ENCODE measurements at places on chromosomes 3 and 15. TPM values are rescaled to one million over a fixed set of nuclear protein-coding genes. Genes with fewer than 3 reads are reported as not detected.

FOXB1 gene
- total RNA-seq, result not detected

DNA sequence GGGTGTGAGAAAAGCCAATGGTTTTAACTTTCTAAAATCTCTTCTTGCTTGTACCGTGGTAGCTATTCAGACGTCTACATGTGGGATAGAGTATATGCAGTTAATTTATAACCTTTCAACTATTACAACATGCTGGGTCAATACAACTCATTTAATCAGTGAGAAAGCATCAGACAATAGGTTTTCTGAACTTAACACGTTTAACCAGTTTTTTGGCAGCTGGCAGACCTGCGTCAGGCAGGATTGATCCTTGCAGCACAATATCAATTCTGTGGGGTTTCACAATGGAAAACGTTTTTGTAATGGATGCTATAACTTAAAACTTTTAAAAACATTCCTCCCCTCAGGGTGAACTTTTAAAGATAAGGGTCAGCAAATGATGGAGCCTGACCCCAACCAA is 6.5 kb downstream of the GNB5 start:
- no peak for DNase-seq

GRCh38 chr3:142180761-142181362 is 31.5 kb upstream of the TFDP2 start:
- peak; percentile 40 for DNase-seq

DNA sequence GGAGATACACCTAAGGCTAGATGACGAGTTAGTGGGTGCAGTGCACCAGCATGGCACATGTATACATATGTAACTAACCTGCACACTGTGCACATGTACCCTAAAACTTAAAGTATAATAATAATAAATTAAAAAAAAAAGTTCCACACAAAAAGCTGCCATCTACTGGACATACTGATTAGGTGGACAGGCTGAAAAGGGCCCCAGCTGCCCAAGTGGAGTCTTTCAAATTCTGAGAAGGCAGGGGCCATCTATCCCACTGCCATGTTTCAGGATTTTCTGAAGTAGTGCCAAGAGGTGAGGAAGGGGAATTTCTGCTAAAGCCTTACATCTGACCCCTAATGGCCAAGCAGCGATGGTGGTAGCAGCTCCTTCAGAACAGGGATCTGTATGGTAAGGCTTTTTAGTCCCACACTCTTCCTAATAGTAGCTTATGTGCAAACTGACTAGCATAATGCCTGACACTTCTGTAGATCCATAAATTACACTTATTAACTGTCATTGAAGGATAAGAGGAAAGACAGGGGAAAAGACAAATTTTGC is 7.7 kb downstream of the FSTL1 start:
- DNase-seq, result peak; percentile 22

GRCh38 chr3:185332026-185332735 is 30.8 kb upstream of the MAP3K13 start:
- DNase-seq, result peak; percentile 61

GRCh38 chr3:34475851-34476250 is 677.4 kb downstream of the PDCD6IP start:
- DNase-seq, result no peak

DNA sequence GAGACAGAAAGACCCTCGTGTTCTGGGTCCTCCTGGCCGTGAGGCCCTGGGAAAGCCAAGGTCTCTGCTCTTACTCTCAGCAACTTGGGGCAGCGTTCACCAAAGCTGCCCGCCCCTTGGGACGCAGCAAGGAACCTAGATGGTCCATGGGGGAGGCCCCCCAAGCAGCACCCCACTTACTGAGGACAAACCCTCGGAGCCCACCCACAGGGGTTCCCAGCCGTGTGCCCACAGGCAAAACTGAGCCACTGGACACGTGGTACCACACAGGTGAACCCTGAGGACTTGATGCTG is 166.2 kb upstream of the IQSEC1 start:
- no peak for DNase-seq

DNA sequence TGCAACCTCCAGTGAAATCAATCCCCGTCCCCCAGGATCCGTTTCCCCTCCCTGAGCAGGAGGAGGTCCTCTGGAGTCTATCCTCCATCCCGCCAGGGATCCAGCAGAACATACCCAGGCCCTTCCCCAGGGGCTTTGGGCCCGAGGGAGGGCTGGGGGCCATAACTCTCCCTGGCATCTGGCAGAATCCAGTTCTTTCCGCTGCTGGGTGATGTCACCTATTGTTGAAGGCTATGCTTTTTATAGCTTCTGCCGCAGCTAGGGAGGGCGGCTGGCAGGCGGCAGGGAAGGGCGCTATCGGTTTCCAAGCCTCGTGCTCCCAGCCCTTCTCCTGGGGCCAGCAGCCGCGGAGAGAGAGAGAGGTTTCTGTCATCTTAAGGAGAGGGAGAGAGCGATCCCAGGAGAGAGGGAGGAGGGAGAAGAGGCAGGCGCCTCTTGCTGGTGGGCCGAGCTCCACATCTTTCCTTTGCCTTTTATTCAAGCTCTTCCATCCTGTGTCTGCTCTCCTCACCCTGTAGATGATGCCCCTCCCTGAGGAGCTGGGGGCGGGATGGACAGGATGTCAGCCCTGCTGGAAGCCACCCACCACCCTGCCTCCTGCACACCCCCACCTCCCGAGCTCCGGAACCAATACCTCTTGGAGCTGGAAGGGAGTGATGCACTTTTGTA is 120.1 kb downstream of the ANP32A start:
- peak; percentile 50 for DNase-seq

- no peak for DNase-seq
Observed at GRCh38 chr3:172376881-172377280, 71.4 kb downstream of the GHSR start.

SERPINI2 gene
- total RNA-seq, result not detected

GRCh38 chr3:191175102-191175501 is 23.9 kb upstream of the OSTN start:
- DNase-seq, result no peak

DNA sequence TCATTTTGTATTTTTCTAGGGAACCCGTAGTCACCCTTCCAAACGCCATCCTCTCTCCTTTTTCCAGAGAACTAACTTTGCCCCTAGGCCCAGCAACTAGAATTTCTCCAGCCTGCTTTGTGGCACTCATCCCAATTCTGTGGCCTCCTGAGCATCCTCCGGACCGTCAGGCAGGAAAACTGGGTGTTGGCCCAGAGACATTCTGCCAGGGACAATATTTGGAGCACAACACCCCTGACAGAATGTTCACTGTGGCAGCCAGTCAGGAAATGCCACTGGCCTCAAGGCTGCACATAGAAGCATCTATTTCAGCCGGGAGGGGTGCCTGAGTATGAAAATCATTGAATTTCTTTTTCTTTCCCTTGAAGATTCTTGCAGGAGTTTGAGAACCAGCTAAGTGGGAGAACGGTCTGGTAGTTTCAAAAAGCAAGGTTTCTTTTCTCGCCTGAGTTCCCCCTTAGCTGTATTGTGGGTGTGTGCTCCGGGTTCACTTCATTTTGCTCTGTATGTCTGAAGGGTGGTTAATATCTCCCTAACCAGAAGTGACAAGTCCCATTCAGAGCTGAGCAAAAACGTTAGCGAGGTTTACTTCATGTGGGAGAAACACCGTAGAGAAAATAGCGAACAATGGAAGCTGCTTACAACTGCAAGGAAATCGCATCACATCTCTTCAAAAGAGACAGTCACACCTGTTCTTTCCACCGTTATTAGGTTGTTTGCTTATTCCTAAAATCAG is 108.1 kb upstream of the TPM1 start:
- DNase-seq, result no peak

GRCh38 chr3:29454161-29454611 is 173.3 kb downstream of the RBMS3 start:
- no peak for DNase-seq

MKRN2OS gene
- total RNA-seq, result not detected

DNA sequence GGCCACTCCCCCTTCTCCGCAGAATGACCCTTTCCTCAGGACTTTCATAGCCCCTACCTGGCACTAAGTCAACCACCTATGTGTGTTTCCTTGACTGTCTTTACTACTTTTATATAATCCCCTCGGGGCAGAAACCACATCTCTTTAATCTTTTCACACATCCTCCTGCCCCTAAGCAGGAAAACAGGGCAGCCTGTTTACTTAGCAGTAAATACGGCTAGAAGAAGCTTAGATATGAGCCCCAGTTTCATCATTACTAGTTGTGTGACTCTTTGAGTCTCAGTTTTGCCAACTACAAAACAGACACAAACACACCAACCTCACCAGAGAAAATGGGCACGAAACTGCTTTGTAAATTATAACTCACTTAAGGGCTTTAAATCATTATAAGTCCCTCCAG is 98.3 kb downstream of the CYP19A1 start:
- no peak for DNase-seq

GRCh38 chr15:63462088-63462487 is 42.3 kb upstream of the USP3 start:
- no peak for DNase-seq

DNA sequence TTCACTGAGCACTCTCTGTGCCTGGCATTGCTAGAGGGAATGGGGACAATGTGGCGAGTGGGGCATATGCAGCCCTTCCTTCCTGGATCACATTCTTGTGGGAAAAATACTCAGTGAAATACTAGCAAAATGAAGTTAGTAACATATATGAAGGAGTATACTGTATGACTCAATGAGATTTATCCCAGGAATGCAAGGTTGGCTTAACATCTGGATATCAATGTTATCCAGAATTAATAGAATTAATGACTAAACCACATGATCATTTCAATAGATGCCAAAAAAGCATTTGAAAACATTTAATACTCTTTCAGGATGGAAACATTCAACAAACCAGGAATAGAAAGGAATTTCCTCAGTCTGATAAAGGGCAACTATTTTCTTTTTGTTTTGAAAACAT is 27.5 kb downstream of the AMOTL2 start:
- DNase-seq, result no peak

DNA sequence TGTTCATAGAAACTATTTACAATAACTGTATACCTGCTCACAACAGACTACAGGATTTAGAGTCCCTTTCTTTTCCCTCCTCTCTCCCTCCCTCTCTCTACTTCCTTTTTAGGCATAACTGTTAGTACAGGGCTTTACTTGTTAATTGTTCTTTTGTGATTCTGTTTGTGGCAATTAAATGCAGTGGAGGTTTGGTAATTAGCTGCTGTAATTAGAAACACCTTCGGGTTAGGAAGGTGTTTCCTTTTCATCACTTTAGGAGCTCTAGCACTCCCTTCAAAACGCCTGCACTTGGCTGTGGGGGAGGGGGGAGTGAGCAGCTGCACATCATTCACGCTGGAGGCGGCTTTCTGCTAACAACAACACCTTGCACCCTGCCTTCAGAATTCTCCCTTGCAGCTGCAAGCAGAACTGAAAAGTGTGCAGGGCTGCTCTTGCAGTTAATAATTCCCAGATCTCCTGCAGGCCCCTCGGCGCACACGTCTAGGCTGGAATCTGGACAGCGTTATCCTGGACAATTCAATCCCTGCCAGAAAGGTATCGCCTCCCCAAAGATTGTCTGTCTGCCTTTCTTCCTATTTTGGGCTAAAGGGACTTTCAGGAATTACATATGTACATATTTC is 242.6 kb upstream of the RGMA start:
- DNase-seq, result no peak

DNA sequence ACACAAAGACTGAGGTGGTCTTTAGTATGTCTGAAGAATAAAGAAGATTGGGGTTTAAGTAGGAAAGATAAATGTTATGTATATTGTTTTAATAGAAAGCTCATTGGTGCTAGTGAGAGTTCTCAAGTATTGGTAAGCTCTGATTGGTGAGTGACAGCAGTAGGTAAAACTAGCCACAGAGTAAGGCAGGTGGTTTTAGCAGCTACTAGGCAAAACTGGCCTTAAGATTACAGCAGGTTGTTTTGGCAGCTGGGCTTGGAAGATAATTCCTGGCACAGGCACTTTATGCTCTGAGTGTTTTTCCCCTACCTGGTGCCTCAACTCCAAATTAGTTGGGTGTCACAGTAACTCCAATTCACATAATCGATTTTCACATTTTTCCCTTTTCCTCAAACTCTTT is 66.3 kb downstream of the STAG1 start:
- DNase-seq, result no peak

ZDHHC19 gene
- total RNA-seq, result not detected

GRCh38 chr3:122668930-122669730 is 11.5 kb upstream of the PARP14 start:
- DNase-seq, result no peak

- DNase-seq, result no peak
Observed at GRCh38 chr15:94744080-94744793, 512.9 kb downstream of the MCTP2 start.

FRMD4B gene
- total RNA-seq, result 67.8 TPM

ASB14 gene
- total RNA-seq, result not detected

DNA sequence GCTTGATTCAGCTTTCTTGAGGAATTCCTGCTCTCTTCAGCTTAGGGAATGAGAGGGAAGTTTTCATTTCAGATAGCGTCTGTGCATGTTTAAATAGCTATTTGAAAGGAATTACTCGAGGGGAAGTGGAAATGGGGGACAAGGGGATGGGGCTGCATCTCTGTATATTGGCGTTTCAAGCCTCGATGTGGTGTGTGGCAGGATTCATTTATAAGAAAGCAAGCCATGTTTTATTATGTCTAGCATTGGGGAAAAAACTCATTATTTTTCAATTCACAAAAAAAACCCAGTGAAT is 1.0 kb downstream of the ATP2C1 start:
- no peak for DNase-seq

GRCh38 chr3:42961633-42962032 is 17.5 kb upstream of the GASK1A start:
- DNase-seq, result peak; percentile 60

GRCh38 chr15:25486051-25486450 is 47.2 kb upstream of the UBE3A start:
- DNase-seq, result no peak

BFSP2 gene
- not detected for total RNA-seq

DNA sequence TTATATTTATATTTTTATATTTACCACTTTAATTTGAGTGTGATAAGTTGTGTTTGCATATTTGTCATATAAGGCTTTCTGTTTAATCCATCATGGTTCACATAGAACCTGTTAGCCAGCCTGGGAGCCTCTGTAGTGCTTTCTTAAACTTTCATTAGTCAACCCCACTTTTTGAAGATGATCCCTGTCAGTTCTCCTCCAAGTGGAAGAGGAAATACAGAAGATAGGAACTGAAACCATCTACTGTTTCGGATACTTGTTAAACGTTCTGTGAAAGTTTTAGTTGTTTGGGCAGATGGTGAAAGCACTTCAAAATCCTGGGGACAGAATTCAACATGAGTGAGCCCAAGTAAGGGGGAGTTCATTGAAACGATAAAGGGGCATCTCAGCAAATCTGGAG is 4.6 kb upstream of the SAMMSON start:
- DNase-seq, result no peak

ALDH1A2 gene
- 57.0 TPM for total RNA-seq

VPS18 gene
- total RNA-seq, result 53.5 TPM

AMIGO3 gene
- total RNA-seq, result not detected

DNA sequence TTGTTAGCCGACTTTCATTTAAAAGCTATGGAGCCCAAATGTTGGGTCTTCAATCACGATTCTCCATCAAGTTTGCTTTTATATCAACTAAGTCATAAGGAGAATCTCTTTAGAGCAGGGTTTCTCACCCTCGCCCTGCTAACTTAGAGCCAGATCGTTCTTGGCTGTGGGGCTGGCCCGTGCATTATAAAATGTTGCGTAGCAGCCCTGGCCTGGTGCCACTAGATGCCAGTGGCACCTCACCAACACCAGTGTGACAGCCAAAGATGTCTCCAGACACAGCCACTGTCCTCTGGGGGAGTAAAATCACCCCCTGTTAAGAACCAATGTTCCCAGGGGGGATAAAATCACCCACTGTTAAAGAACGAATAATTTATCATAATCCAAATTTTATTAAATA is 226.1 kb downstream of the OCA2 start:
- no peak for DNase-seq

GRCh38 chr3:51938780-51939425 is 2.8 kb downstream of the RRP9 start:
- no peak for DNase-seq

ANKRD34C gene
- not detected for total RNA-seq

EPHB1 gene
- 3.8 TPM for total RNA-seq

- no peak for DNase-seq
Observed at GRCh38 chr3:120285508-120285841, 453 bp upstream of the GPR156 start.

Measured in dermis microvascular lymphatic vessel endothelial cell (primary cell).